ENCODE measurements at places on chromosomes 7 and 10. TPM values are rescaled to one million over a fixed set of nuclear protein-coding genes. Genes with fewer than 3 reads are reported as not detected.

DNA sequence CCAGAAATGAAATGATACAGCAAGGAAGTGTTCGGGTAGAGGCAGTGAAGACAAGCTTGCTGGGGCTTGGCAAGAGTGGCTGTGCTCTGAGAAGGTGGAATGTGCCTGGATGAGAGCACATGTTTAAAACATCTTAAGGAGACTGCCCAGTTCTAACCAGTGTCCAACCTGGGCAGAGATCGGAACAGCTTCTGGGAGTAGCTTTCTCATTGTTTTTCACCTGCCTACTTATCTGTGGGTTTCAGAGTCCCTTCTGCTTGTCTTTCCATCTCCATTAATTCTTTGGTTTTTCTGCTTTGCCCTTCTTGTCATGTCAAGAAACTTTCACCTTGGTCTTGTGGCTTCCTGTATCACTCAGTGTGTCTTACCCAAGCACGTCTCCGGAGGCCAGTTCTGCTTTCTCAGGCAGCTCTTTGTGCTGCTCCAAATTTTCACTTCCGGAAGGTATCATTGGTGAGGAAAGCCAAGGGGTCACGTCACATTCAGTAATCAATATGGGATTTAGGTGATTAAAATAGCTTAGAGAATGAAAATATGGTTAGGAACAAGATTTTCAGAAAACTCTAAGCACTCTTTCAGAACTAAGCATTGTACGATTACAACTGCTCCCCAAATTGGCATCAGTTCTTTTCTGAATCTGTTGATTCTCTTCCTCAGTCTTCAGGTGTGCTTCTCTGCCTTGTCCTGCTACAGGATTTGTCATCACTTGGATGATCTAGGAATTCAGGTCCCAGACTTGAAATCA, 5.5 kb upstream of the LAMB4 start:
- no peak for DNase-seq

Gene NODAL
- not detected for total RNA-seq

DNA sequence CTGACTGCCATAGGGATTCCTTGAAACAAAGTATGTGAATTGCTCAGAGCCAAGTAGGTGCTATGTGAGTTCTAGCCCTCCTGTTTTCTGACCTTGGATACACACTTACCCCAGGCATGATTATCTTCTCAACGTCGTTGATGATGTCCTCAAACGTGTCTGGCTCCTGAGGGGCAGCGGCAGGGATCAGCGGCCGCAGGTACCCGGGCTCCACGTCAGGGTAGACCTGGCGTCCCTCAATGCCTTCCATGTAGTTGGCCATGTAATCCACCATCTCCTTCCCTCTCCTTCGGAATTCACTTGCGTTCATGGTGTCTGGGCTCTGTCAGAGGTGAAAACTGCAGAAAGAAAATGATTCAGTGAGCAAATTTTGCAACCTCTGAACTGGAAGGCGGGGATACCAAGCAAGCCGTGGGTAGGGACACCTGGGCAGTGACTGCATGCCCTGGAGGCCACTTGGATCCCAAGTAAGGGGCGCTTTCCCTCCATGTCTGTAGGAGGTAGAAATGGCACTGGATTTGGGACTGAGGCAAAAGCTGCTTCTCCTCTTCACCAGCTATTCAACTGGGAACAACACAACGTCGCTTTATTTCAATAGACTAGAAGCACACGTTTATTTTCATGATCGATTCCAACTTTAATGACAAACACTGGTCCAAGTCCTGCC, 21.3 kb downstream of the DDC start:
- no peak for DNase-seq

DNA sequence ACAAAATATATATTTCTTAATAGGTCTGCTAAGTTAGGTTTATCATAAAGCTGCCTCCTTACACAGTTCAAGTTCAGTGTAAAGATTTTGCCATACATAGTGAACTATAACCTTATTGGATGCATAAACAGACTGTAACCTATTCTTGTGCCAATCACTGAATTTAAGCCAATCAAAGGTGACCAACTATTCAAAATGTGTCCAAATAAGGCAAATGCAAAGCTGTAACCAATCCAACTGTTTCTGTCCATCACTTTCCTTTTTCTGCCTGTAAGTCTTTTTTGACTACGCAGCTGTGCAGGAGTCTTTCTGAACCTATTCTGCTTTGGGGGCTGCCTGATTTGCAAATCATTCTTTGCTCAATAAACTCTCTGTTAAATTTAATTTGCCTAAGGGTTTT, 11.6 kb upstream of the DNMBP start:
- DNase-seq: no peak
